GM12878 (cell line): ENCODE measurements at places on chromosomes 13 and 19.

GRCh38 chr13:49214917-49215376, 5.2 kb upstream of the MLNR start:
- H3K4me1 ChIP-seq: peaks cover 4% of the 10 kb centered on the region
- no peak overlapping the region for H3K4me3 ChIP-seq
- H3K27ac ChIP-seq: no peak overlapping the region
- H3K36me3 ChIP-seq: no peaks in the 10 kb centered on the region

DNA sequence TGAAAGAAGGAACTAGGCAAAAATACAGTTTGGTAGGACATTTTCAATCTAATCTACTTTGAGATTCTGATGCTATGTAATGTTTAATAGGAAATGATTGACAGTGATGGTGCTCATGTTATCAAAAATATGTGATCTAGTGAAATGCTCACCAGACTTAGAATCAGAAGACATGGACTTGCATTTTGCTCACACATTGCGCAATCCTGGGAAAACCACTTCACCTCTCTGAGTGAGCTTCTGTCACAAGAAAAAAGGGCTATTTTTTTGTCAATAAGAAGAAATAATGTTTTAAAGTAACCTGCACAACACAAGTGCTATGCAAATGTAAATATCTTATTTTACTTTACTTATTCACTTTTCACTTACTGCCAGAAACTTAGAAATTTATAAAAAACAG, 380.9 kb upstream of the HTR2A start:
- no peaks in the 10 kb centered on the region for H3K27me3 ChIP-seq
- no peaks in the 10 kb centered on the region for H3K36me3 ChIP-seq
- H3K4me3 ChIP-seq: no peak overlapping the region
- H3K4me1 ChIP-seq: no peaks in the 10 kb centered on the region

DNA sequence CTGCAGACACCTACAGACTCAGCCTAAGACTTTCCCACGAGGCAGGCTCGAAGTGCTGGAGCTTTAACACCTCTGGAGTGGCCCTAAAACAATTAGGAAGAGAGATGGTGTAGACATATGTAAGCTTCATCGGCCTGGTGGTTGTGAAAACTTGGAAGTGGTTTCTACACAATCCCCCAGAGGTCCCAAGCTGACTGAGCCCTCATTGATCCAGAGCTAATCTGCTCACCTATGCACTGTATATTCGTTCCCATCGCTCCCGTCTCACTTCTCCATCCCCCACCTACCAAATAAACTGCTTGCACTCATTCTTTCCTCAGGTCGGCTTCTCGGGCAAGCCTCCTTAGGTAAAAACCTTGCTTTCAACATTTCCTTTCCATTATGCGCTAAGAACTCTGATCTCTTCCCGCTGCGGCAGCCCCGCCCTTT, 767 bp upstream of the ZNF793 start:
- H3K27ac ChIP-seq: peak overlapping the region; percentile 74
- no peaks in the 10 kb centered on the region for H3K27me3 ChIP-seq
- peak overlapping the region; percentile 71 for H3K4me3 ChIP-seq
- no peaks in the 10 kb centered on the region for H3K36me3 ChIP-seq
- no peak for DNase-seq

- no peaks in the 10 kb centered on the region for H3K36me3 ChIP-seq
- peak; percentile 16 for DNase-seq
- H3K27ac ChIP-seq: no peak overlapping the region
- H3K4me1 ChIP-seq: 0 out of 2 replicates have a peak, but pooled peaks cover 6% of the 10 kb centered on the region
- no peaks in the 10 kb centered on the region for H3K27me3 ChIP-seq
These were observed 38.3 kb upstream of the HMGB1 start for GRCh38 chr13:30504081-30504480.

GRCh38 chr13:28128926-28129325, 9.4 kb upstream of the PAN3 start:
- H3K36me3 ChIP-seq: no peaks in the 10 kb centered on the region
- no peak overlapping the region for H3K27ac ChIP-seq
- no peak for DNase-seq
- H3K4me3 ChIP-seq: no peak overlapping the region
- no peaks in the 10 kb centered on the region for H3K4me1 ChIP-seq

GRCh38 chr19:34075661-34076091, 96.6 kb upstream of the LSM14A start:
- DNase-seq: no peak
- no peaks in the 10 kb centered on the region for H3K36me3 ChIP-seq
- no peaks in the 10 kb centered on the region for H3K27me3 ChIP-seq
- H3K4me1 ChIP-seq: no peaks in the 10 kb centered on the region

GRCh38 chr19:33032218-33032781, 32.4 kb downstream of the RHPN2 start:
- H3K36me3 ChIP-seq: no peaks in the 10 kb centered on the region
- H3K27me3 ChIP-seq: no peaks in the 10 kb centered on the region
- no peak overlapping the region for H3K4me3 ChIP-seq
- H3K27ac ChIP-seq: no peak overlapping the region
- H3K4me1 ChIP-seq: no peaks in the 10 kb centered on the region

GRCh38 chr19:10497371-10497770, 5.8 kb downstream of the KEAP1 start:
- no peak for DNase-seq
- no peaks in the 10 kb centered on the region for H3K27me3 ChIP-seq
- H3K4me3 ChIP-seq: no peak overlapping the region
- H3K36me3 ChIP-seq: peaks cover 10% of the 10 kb centered on the region
- no peak overlapping the region for H3K27ac ChIP-seq

- H3K27ac ChIP-seq: no peak overlapping the region
- no peak for DNase-seq
- no peaks in the 10 kb centered on the region for H3K36me3 ChIP-seq
- no peaks in the 10 kb centered on the region for H3K27me3 ChIP-seq
- peaks cover 8% of the 10 kb centered on the region for H3K4me1 ChIP-seq
These were observed 17.8 kb downstream of the HCN2 start for GRCh38 chr19:607301-608154.

GRCh38 chr19:48813123-48813913, 2.5 kb upstream of the BCAT2 start:
- H3K27me3 ChIP-seq: no peaks in the 10 kb centered on the region
- no peaks in the 10 kb centered on the region for H3K36me3 ChIP-seq
- H3K4me3 ChIP-seq: no peak overlapping the region
- H3K4me1 ChIP-seq: peaks cover 12% of the 10 kb centered on the region; the same call in 1 of the 2 replicates
- H3K27ac ChIP-seq: no peak overlapping the region

DNA sequence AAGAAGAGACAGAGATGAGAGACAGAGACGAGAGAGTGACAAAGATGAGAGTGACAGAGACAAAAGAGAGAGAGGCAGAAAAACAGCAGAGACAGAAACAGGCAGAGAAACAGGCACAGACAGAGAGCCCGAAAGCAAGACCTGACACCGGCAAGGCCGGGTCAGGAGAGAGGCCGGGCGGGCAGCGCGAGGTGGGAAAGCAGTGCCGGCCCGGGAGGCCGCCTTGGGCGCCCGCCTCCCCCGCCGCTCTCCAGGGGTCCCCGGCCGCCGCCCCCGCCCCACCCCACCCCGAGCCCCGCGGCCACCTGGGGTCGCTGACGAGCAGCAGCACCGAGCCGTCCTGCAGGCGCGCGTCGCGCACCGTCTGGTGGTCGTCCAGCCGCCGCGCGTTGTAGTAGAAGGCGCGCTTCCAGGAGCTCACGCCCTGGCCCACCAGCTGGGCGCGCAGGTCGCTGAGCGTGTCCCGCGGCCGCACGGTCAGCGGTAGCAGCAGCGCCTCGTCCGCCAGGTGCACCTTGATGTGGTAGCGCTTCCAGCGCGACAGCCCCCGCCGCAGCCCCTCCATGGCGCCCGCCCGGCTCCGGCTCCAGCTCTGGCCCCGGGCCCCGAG, at the start of gene TINCR:
Gene TINCR, minus strand, starts transcription at position 594 of the 610 bp plus-strand sequence.
- H3K36me3 ChIP-seq: no peaks in the 10 kb centered on the region
- H3K27ac ChIP-seq: no peak within 1 kb of the TSS
- H3K27me3 ChIP-seq: no peaks in the 10 kb centered on the region; the same call in 1 of the 2 replicates
- H3K4me3 ChIP-seq: no peak within 1 kb of the TSS
- H3K4me1 ChIP-seq: no peaks in the 10 kb centered on the region
- DNase-seq: no peak

GRCh38 chr13:114266241-114266640, 15.2 kb upstream of the UPF3A start:
- peaks cover 23% of the 10 kb centered on the region for H3K36me3 ChIP-seq
- H3K4me1 ChIP-seq: peaks cover 29% of the 10 kb centered on the region
- H3K4me3 ChIP-seq: no peak overlapping the region
- no peak for DNase-seq
- no peaks in the 10 kb centered on the region for H3K27me3 ChIP-seq
- H3K27ac ChIP-seq: no peak overlapping the region

- no peak overlapping the region for H3K27ac ChIP-seq
- H3K4me3 ChIP-seq: no peak overlapping the region
- H3K4me1 ChIP-seq: no peaks in the 10 kb centered on the region; the same call in none of the 2 replicates
- H3K36me3 ChIP-seq: no peaks in the 10 kb centered on the region
These were observed 2.1 kb downstream of the CLEC4G start for GRCh38 chr19:7729831-7730285.

DNA sequence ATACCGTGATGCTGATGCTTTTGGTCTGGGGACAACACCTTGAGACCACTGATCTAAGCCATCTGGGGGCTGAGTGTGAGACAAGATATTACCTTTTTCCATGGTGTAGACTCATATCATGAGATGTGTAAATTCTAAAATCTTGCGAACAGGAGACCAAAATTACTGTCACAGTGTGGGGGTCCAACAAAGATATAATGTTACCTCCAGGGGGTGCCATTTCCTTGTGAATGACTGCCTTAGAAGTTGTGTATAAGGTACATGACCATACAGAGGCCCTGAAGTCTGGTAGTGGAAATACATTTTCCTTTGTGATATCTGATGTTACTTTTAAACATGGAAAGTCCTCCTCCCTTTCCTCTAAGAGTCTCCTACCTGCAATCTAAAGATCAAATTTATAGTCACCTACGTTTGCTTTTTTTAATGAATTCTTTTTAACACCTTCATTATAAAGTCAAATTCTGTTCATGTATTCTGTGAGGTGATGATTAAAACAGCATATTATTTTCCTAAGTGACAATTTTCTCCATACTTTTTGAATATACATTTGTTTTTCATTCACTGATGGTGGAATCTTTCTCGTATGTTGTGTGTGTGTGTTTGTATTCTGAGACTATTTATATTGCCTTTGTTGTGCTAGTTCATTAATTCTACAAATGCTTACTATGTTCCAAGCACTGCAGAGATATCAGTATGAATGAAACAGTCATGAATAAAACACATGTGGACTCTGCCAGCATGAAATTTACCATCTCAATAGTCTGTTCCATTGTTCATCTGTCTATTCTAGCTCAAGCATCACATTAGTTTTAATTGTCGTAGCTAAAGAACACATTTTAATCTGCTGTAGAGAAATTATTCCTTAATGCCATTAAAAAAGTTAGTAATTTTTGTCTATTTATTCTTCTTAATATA, 113.7 kb downstream of the RFC3 start:
- H3K27me3 ChIP-seq: no peaks in the 10 kb centered on the region
- H3K4me3 ChIP-seq: no peak overlapping the region
- H3K36me3 ChIP-seq: no peaks in the 10 kb centered on the region

DNA sequence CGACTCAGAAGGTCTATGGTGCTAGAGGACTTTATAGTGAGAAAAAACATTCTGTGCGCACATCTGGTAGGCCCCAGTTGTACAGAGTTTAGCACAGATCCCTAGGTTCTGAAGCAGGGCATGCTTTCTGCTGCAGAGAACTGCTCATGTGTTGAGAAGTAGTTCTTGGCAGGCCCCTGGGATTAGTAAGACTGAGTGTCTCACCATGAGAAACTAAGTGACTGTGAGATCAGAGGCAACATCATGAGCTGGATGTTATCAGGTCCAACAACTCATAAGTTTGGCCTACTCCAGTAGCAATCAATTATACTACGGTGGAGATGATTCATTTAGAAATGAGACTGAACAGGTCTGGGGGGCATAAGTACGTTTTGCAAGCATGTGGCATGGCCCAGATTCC, 507.4 kb upstream of the KLF12 start:
- no peak for DNase-seq
- H3K4me3 ChIP-seq: no peak overlapping the region
- no peaks in the 10 kb centered on the region for H3K36me3 ChIP-seq
- peaks cover 2% of the 10 kb centered on the region for H3K27me3 ChIP-seq

GRCh38 chr19:601310-601709, 11.6 kb downstream of the HCN2 start:
- H3K4me3 ChIP-seq: no peak overlapping the region
- no peak for DNase-seq
- no peaks in the 10 kb centered on the region for H3K4me1 ChIP-seq

DNA sequence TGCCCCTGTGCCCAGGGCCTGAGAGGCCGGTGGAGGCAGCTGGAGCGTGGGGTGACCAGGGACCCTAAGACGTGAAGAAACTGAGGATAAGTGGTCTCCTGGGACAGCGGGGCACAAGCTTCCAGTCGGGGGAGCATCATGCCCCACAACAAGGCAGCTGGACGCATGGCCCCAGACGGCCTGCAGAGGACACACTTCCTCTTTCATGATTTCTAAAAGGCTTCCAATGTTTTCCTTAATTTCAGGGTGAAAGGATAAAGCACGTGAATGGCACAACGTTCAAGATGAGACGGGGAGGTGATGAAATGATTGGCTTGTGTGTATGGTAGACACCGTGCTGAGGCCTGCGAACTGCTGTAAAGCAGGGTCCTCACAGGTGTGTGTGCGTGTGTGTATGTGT, 20.2 kb upstream of the MYDGF start:
- no peak overlapping the region for H3K27ac ChIP-seq
- H3K4me1 ChIP-seq: no peaks in the 10 kb centered on the region
- H3K36me3 ChIP-seq: peaks cover 38% of the 10 kb centered on the region
- H3K27me3 ChIP-seq: no peaks in the 10 kb centered on the region
- DNase-seq: no peak
- no peak overlapping the region for H3K4me3 ChIP-seq

DNA sequence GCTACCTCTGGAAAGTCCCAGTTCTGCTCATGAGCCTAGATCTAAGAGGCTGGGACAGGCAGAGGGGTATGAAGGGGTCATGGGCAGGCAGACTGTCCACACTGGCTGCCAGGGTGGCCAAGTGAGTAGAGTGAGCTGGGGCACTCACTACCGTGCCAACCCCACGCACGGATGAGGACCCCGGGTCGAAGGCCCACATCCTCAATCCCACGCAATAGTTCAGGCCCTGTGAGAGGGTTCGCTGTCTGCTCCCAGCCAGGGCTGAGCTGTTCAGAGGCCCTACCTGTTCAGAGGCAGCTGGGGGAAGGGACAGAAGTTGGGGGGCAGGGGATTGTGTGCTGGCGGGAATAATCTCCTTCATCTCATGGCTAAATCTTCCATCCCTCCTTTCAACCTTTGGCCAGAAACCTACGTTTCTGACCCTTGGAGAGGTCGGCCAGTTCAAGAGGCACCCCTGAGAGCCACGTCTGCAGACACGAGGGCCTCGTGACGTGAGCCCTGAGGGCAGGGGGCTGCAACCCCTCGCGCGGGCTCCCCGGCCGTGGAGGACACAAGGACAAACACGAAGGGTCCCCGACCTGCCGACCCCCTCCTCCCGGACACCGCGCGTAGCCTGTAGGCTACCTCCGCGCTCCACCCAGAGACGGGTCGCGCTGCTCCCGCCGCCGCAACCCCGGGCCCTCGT, 1.0 kb upstream of the RPS5 start:
- no peaks in the 10 kb centered on the region; the same call in none of the 2 replicates for H3K36me3 ChIP-seq
- peak overlapping the region; percentile 79 for H3K4me3 ChIP-seq
- peaks cover 15% of the 10 kb centered on the region for H3K4me1 ChIP-seq
- H3K27ac ChIP-seq: peak overlapping the region; percentile 97
- no peak for DNase-seq
